ENCODE measurements at places on chromosomes 6 and 20.

DNA sequence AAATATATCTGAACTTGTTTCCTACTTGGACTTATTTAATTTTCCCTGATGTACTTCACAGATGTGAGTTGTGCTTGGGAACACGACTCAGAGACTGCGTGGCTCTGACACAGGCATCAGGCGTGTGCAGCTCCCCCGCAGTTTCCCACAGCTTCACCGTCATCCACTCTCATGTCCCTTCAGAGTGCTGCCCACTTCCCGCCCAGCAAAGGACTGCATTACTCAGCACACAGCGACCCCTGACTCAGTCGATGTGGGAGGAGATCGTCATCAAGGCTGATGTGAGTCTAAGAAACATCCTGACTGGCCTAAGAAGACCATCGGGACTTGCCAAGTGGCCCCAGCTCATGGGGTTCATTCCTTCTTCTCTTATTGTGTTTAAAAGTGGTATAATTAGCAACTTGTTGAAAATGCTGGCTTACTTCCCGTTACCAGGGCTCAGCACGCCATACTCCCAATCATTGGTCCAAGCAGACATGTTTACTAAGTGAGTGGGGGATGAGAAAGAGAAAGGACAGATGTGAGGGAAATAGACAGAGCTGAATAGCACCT lies 539.4 kb upstream of the JARID2 start:
- DNase-seq = peak; percentile 42

DNA sequence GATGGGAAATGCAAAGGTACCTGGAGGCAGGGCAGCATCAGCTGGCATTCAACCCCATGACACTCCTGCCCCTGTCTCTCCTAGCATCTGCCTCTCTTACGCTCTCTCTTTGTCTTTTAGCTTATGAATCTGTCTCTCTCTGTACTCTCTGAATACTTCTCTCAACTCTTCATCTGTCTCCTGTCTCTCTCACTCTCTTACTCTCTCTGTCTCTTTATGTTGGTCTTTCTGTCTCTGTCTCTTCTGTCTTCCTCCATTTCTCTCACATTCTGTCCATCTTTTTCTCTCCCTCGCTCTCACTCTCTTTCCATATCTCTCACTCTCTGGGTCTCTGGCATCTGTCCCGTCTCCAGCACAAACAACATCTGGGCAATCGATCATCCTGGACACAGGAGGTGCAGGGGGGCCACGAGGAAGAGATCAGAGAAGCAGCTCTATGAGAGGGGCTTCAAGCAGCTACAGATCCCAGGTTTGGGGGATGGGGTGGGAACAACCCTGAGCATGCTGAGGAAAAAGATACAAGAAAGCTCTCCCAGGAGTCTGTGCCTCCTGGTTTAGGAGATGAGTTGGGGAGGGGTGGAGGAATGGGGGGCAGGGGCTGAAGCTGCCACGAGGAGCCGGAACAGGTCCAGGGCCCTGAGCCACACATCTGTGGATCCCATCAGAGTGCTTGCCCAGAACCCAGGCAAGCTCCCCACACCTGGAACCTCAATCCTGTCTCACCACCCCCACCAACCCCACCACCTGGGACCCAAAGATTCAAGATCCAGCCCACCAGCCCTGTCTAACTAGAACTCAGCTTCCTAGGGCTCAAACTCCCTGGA lies 2.4 kb downstream of the COL11A2 start:
- no peak for DNase-seq

GRCh38 chr6:125154118-125154760 lies 666 bp downstream of the TPD52L1 start:
- DNase-seq = no peak

DNA sequence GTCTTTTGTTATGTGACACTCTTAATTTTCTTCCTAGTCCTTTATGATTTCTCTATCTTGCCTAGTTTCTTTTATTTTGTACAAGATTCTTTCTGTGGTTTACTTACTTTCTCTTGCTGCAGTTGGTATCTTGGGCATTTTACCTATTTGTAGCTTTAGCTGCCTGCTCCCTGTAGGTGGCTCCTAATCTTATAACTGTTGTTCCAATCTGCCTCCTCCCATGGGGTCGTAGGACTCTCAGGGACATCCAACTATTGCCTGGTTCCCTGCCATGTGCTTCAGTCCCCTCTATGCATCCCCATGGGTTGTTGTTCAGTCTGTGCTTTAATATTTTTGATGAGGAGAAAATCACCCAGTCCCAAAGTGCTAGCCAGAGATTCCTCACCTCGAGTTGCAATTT lies 31.4 kb downstream of the RIN2 start:
- DNase-seq = no peak

DNA sequence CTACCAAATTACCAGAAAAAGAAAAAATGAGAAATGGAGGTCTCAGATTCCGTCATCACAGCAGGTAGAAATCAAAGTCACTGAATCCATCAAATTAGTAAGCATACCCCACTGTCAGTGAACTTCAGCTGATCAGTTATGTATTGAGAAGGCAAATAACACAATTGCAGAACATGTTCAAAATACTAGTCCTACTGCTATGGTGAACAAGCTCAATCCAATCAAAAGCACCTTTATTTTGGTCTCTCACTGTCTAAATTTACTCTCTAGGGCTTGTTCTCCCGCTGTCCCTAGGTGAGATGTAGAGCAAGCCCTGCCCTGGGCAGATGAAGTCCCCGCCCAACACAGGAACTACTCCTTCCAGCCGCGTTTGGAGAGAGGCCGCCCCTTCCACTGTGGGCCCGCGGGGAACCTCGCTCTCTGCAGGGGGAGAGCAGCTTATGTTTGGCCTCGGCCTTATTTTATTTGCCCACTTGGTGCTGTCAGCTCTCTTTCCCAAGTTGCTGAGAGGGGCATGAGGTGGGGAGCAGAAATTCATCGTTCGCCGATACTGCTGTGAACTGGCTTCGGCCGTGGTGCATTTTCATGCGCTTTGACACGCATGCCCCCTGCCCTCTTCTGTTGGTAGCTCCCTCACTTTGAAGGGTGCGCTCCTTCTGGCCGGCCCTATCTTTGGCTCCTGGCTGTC lies 14.3 kb upstream of the MAP1LC3A start:
- no peak for DNase-seq

DNA sequence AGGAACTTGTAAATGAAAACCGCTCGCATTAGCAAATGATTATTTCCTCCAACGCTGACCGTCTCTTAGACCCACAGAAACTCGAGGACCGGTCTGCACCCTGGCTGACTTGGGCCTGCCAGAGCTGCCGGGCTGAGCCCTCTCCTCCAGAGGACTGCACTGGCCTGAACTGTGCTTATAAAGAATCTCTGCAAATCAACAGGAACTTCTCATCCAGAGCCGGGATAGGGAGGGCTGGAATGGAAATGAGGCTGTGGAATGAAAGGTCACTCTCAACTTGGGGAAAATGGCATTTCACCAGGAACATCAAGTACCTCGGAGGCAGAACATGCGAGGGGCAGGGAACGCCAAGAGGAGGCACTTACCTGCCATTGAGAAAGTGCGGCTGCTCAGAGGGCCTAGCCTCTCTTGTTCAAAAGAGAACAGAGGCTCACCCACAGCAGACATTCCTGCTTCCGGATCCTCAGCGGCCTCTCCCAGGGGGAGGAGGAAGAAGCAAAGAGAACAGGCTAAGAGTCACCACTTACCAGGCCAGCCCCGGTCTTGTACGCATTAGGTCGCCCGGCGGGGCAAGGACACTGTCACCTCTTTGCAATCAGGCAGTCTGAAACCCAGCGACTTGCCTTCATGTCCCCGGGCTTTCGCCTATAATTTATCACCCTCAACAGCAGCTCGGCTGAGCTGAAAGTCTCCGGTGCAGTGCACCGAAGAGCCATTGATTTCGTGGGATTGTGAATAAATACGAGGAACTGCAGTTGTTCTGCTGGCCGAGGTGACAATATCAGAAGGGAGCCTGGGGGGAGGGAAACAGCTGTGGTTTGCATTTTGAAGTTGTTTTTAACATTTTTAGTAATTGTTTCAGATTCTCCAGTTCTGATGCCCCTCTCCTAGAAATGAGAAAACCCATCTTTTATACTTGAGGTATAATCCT lies 37.6 kb downstream of the ZMYND8 start:
- DNase-seq = no peak

DNA sequence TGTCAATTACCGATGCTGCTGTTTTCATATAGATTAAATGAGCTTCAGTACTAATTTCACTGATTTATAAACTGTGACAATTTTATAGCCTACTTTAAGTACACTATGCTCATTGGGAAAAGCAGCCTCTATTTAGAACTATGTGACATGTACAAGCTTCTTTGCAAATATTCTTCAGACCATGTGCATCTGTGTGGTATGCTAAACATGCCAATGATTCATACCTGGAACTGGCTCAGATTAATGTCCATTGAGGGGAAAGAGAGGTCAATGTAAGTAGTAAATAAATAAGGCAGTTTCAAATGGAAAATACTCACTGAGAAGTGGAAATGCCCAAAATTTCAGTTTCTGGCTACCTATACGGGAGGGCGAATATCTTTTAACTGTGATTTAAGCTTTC lies 777.7 kb downstream of the C6orf118 start:
- no peak for DNase-seq

DNA sequence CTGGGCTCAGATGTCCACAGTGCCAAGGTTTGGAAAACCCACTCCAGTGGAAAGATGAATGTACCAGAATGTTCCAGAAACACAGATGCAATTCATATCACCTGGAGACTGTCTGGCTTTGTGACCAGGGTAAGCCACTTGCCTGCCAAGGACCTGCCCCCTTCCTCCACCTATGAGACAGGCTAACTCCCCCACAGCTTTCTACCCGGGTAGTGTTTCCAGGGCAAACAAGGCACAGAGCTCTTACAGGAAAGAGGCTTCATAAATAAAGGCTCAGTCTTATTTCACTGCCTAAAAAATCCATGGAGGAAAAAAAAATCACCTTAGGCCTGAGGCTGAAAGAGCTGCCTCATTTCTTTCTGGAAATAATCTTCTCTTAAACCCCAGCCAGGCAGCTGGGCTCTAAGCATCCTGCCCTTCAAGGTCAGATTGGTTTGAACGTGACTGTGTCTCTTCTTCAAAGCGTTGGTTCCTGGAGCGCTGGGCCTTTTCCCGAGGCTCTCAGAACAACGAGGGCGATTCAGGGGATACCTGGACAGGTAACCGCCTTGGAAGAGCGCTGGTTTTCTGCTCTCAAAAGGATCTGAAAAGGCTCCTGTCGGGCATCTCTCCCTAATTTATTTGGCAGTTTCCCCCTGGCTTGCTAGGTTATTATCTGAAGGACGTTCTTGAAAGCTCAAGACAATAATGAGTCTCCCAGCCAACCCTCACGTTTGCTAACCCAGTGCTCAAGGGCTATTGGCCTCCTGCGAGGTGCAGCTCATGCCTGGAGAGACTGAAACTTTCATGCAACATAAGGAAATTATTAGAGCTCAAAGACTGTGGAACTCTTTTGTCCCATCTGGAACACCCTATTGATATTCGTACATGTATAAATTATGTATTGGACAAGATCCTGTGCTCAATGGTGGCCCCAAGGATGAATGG lies 199.2 kb upstream of the PMEPA1 start:
- DNase-seq = no peak

- peak; percentile 18 for DNase-seq
These were observed 170.2 kb downstream of the PREX1 start for GRCh38 chr20:48657426-48658197.

DNA sequence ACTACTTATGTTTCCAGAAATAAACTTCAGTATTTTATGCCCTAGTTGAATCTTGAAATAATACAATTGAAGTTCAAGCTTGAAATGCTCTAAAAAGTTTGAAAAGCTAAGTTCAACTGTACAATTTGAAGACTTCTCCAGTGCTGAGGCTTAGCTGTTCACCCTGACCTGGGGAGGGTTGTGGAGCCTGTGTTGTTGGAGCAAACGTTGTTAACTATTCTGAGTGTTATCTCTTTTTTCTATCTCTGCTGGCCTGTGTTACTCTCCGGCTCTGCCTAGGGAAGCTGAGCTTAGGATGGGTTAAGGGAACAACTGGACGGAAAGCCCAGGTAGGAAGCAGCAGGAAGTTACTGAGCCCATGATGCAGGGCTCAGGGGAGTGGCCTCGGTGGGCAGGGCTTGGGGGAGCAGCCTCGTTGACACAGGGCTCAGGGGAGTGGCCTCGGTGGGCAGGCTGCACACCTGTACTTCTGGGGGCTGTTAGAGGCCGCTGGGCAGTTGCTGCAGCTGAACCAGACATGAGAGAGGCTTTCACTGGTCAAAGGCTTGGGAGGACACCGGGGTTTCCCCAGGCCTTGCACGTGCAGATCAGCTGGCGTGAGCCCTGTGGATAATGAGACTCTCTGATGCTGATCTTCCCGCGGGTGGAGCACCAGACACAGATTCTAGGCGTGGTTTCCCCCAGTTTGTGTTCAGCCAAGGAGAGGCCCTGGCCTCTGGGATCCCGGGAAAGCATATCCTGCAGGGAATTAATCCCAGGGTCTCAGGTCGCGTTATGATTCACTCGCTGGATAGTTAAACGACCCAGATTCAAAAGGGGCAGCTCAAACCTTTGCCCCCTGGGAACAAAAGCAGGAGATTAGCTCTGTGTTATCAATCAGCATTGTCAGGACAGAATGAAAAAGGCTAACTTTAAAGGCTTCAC lies 58.9 kb downstream of the ERMARD start:
- no peak for DNase-seq

DNA sequence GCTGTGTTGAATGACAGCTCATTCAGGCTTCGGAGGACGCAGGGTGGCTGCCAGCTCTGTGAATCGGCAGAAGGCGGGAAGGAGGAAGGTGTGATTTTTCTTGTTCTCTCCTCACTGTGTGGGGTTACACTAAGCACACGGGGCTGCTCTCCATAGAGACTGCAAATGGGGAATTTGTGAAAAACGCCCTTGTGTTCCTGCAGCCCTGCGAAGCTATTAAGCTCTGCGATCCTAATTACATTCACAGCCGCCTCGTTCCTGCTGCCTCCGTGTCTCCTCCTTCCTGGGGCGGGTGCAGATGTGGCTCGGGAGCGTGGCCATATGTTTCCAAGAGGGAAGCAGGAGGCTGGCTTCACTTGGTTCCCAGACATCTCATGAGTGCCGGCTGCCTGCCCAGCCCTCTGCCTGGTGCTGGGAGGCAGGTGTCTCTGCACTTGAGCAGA lies 124.0 kb downstream of the TOX2 start:
- no peak for DNase-seq

DNA sequence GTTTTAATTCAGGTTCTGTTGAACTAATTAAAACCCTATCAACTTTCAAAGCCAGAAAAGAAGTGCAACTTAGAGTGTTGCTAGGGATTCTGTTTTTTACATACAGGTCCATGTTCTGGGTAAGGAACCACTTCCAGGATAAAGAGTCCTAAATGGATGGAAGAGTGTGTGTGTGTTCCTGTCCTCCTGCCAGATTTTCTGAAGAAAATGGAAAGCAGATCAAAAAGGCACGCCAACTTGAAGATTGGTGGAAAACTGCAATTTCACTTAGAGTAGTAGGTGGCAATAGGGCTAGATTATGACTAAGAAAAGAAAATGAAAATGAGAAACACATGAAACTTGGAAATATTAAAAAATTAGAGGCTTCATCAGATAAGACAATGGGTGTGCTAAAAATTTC lies 85.3 kb downstream of the COL21A1 start:
- no peak for DNase-seq

DNA sequence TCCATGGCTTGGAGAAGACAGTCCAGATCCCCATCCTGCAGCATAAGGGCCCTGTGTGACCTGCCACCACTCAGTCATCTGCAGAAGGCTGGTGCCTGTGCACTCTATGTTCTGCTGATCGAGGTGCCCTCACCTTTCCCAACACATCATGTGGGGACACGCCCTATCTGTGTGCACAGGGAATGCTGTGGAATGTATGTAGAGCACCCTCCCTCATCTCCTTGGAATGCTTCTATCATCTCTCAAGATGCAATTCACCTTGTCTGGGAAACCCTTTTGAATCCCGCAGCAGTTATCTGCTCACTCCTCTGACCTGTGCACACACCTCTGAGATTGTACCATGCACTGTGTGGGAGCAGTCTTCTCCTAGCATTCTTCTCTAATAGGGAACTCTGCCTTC lies 207.2 kb upstream of the SSTR4 start:
- DNase-seq = no peak
